Activated CD4-positive, alpha-beta T cell treated with anti-CD3 and anti-CD28 coated beads for 24 hours (primary cell): ENCODE measurements at places on chromosomes 2 and 18.

- no peak for DNase-seq
Measured at GRCh38 chr2:242030226-242030575, 160.7 kb downstream of the RTP5 start.

DNA sequence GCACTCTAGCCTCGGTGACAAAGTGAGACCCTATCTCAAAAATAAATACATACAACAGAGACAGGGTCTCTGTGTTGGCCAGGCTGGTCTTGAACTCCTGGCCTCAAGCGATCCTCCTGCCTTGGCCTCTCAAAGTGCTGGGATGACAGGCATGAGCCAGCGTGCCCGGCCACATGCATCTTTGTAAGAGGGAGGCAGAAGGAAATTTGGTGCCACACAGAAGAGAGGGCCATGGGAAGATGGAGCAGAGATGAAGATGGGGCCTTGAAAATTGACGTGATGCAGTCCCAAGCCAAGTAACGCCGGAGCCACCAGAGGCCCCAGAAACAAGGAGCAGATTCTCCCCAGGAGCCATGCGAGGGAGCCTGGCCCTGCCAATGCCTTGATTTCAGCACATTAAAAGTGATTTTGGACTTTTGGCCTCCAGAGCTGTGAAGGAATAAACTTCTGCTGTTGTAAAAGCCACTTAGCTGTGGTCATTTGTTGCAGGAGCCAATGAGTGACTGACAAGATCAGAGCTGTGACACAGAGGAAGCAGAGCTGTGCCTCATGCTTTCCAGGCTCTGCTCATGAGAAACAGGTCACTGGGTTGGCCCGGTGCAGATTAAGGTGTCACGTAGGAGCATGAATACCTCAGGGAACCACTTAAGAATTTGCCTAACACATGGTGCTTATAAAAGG lies 2.7 kb upstream of the SLC66A2 start:
- DNase-seq = no peak

DNA sequence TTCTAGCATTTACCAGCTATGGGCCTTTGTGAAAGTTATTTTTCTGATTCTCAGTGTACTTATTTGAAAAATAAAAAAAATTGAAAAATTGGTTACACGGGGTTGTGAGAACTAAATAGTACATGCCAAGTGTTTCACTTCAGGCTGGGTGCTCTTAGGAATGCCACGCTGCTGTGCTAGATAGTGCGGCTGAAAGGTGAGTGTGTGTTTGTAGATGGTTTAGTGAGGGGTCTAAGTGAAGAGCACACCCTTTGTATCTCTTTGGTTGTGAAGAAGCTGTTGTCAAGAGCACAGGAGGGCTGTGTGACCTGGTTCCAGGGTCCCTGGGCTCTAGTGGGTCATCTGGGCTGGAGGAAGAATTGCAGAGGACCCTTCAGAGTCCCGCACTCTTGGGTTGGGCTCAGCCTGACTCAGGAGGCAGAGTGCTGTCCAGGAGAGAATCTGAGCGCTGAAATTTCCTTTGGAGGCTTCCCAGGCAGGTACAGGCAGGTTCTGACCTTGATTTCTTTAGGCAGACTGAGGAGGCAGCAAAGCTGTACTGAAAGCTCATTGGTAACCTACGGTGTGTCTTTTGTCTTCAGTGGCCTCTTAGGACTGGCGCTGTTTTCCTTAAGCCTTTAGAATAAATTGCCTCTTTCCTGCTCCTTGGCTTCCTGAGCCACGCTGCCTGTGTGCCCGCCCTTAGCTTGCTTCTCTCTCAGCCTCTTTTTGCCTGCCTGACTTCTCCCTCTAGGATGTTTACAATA lies 44.4 kb downstream of the MAP4K4 start:
- no peak for DNase-seq

DNA sequence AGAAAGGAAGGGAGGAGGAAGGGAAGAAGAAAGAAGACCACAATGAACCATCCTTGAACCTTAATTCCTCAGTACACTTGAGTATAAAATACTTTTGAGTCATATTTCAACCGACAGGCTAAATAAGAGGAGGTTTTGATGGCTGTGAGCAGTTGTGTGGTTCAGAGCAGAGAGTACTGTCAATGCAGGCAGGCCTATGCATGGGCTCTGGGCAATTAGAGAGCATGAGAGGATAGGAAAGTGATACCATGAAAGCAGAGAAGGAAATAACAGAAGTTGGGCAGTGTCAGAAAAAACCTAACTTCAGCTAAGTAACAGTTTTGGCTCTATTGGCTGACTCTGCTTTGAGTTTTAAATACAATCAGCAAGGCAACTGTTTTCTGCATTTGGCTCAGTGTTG lies 123.6 kb upstream of the STK17B start:
- no peak for DNase-seq

DNA sequence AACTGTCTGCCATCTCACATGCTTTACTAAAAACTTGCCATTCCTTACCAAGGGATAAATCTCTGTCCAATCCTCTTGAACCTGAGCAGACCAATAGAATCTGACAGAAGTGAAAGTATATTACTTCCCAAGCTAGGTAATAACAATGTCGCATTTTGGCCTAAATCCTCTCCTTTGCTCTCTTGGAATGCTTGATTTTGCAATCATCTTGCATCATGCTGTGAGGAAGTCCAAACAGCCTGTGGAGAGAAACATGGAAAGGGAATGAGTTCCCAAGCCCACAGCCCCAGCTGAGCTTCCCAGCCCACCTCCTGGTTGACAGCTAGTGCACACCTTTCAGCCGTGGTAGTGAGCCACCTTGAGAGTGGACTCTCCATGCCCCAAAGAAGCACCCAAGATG lies 540.6 kb downstream of the STK39 start:
- DNase-seq = no peak

DNA sequence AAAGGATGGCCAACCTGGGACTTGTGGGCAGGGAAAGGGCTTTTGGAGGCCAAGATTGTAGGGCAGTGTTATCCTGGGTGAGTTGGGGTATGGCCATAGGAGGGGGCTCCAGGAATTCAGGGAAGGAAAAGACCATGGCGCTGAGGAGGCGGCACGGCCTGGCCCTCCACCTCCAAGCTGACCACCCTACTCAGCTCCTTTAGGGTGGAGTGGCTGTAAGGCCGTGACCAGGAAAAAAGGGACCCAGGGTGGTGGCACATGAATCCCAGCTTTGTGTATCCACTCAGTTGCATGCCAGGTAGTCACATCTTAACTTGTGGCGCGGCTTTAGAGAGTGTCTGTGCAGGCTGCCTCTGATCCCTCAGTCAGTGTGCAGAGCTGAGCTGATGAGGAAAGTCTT lies 168.1 kb downstream of the AGAP1 start:
- no peak for DNase-seq

- no peak for DNase-seq
Measured at GRCh38 chr2:180747728-180748127, 232.7 kb upstream of the UBE2E3 start.

- DNase-seq = no peak
Measured at GRCh38 chr2:144607891-144608521, 88.1 kb upstream of the ZEB2 start.

GRCh38 chr2:230968921-230969658 lies 26.8 kb upstream of the SPATA3 start:
- DNase-seq = no peak

GRCh38 chr2:63046961-63047320 lies 3.7 kb upstream of the OTX1 start:
- no peak for DNase-seq
